CD4-positive, alpha-beta T cell treated with Interferon gamma for 1 hour (primary cell): ENCODE measurements at places on chromosomes 11 and 22.

GRCh38 chr11:10752061-10752460, 1.0 kb downstream of the CTR9 start:
- no peak for DNase-seq

DNA sequence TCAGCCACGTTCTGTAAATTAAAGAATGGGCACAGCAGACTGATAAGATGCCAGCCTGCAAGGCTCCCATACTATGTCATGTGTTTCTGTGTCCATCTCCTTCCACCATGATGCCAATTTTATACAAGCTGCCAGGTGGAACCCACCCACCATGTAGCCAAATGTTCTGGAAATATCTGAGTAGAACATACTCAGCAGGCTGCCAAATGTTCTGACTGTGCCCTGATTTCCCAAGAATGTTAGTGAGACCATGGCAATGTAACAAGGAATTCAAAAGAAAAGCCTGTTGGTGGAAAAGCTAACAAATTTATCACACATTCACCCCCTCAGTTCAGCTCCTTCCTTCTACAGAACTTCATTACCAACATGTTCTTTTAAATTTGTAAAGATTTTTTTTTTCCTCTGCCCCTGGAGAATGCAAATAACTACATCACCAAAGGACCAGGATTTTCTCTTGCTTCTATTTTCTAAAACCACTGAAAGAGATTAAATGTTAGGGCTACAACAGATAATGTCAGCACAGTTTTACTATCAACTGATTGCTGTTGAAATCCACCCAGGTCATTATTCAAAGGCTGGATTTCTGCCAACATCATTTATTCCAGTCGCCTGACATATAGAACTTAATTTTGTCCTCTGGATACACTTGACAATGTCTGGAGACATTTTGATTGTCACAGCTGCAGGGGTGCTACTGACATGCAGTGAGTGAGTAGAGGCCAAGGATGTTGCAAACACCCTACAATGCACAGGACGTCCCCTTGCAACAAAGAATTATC, 3.1 kb downstream of the DMC1 start:
- DNase-seq: no peak

GRCh38 chr11:75430714-75431532, 2.1 kb downstream of the KLHL35 start:
- DNase-seq: no peak

DNA sequence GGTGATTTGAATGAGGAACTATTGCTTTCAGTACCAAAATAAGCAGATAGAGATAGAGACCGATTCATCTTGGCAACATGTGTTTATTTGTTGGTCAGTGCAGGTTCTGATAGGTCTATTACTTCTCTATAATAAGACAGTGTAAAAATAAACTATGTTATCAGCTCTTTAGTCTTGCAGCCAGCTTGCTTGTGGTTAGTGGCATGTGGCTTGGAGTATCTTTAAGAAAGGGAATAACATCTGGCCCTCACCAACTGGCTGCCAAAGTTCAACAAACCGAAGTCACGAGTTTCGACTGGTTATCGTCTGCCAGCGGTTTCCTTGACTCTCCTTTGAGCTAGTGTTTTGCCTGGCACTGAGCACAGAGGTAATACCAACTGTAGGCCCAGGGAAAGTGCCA, 71.8 kb downstream of the CTTN start:
- DNase-seq: no peak

DNA sequence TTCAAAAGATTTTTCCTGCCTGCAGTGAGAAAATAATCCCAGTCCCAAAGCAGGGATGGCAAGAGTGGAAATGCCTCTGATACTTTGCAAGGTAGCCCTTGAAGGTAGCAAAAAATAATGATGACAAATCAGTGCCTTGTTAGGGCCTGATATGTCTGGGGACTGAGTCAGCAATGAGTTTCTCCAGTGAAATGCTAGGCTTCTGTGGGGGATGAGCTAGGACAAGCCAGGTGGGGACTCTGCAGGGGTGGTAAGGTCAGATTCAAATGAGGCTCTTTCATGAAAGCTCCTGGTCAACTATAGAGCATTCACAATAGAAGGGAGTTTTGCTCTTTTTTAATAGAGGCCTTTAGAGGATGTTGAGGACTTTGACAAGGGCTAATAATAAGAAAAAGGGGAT, 77.7 kb downstream of the ME3 start:
- DNase-seq: no peak

- no peak for DNase-seq
These were observed 579.3 kb downstream of the BUD13 start for GRCh38 chr11:116193321-116194131.

DNA sequence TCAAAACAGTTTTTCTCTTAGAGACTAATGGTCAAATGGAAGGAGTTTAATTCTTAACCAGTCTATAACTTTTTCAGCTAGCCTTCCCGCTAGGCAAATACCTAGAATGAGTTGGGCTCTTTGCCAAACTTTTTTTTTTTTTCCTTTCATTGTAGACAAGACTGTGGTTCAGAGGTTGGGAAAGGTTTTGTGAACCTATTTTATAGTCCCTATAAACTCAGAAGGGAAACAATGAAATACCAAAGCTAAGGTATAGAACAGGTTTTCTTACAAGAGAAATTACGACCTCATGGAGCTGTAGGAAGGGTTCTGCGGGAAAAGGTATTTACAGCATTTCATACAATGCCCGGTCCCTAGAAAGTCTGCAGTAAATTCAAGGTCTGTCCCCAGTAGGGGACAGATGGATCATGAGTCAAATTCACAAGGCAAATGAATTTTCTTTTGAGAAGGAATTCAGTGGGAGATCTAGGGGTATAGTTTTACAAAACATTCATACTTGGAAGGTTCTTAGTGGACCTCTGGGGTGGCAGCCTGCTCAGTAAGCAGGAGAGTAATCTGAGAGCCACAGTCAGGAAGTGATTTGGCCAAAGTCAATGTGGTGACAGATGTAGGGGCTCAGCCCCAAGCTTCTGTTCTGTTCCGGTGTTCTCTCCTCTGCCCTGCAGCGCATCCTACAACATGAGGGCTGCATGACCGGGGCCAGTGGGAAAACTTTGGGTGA, 146.8 kb downstream of the DBX1 start:
- no peak for DNase-seq

DNA sequence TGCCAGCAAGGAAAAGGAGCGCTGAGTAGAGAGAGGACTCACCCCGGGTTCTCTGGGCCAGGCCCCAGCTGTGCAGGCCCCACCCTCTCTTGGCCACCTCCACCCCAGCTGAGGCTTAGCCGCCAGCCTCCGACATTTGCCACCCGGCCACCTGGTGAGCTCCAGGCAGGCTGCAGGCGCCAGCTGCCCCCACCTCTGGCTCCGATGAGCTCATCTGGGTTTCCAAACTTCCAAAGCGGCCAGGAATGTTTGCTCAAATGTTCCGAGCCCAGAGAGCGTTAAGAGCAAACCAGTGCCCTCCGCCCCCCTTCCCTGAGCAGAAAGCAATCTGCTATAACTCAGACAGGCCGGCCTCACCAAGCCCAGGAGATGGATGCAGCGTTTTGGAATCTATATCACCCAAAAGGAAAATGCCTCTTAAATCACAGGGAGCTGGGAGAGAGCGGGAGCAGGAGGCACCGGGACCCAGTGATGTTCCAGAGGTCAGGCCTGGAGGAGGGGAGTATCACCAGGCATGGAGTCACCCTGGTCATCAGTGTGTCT, 9.1 kb upstream of the MN1 start:
- no peak for DNase-seq

DNA sequence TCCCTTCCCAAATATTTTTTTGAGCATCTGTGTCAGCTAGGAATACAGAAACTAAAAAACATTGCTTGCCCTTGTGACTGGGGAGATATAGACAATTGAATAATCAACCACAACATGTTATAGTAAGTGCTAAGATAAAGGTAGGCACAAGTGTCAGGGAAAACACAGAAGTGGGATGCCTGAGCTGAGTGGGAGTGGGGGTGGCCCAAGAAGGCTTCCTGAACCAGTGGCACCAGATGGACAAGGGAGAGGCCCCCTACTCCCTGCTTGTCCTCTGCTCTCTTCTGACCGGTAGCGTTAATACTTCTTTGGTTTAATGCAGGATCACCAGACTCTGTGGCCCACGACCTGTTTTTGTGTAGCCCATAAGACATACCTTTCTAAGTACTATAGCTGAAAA, 48.8 kb downstream of the PACS1 start:
- DNase-seq: no peak

DNA sequence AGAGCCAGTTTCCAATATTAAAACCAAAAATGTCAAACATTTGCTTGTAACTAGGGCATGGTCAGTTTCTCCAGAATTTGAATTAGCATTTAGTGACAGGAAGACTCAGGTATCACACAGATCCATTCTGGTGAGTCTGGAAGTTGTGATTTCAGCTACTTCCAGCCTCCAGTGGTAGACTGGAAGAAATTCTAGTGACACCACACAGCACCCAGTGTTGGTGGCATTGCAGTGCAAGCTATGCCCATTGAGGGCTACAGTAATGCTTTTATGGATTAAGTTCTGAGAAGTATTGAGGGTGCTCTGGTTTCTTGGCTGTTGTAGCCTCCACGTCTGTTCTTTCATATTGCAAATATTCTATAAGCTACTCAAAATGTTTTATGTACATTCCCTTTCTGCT, 31.4 kb upstream of the MMP20 start:
- DNase-seq: no peak

DNA sequence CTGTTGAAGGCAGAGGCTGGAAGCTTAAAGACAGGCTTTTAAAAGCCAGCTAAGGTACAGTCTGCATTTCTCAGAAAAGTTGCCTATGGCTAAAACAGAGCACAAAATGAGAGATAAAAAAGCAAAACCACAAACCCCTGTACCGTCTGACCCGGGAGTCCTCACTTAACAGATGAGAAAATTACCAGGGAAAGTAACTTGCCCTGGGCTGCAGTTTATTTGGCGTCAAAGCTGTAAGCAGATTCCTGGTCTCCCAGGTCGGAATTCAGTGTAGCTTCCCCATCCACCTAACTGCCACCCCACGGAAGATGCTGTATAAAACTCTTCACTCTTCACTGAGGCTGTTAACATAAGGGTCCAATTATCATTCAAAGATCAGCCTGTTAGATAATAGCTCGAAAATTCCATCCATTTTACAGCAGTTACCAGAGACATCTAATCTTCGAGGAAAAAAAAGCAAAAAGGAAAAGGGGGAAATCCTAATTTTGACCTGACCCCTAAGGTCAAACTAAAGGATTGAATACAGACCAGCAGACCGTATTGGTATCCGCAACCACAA, 1.5 kb downstream of the TCF20 start:
- DNase-seq: no peak

GRCh38 chr22:46432164-46433068, 96.9 kb downstream of the TRMU start:
- peak; percentile 23 for DNase-seq

DNA sequence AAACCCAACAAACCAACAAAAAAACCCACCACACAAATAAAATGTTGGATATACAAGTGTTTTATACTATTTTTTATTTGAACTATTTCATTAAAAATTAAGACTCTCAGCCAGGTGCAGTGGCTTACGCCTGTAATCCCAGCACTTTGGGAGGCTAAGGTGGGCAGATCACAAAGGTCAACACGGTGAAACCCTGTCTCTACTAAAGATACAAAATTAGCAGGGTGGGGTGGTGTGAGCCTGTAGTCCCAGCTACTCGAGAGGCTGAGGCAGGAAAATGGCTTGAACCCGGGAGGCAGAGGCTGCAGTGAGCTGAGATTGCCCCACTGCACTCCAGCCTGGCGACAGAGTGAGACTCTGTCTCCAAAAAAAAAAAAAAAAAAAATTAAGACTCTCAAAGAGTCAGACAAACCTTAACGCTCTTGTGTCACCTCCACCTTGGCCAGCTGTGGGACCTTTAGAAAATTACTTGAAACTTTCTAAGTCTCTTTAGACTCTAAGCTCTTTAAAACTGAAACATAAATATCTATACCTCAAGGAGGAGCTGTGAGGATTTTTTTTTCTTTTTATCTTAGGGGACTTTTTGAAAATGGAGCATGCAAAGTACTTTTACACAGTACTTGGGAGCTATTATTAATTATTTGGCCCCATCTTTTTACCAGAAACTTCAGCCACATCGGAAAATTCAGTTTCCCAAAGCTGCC, 68.4 kb upstream of the CLNS1A start:
- no peak for DNase-seq

DNA sequence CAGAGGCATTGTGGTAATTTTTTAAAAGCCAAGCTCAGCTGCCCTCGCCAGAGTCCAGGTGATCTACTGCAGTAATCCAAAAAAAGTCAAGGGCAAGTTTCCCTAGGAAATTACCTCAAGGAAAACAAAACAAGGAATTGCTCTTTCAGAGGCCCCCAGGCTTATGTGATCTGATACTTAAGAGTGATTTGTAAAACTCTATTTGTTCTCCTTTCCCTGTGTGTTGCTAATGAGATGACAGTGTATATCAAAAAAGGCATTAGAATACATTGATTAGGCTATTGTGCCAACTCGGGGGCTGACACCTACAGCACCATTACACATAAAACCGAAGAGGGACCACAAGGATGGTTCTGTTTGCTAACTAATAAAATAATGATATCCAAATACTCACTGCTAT, 44.5 kb upstream of the CHRM4 start:
- DNase-seq: no peak

GRCh38 chr11:79425463-79425862, 15.4 kb downstream of the TENM4 start:
- no peak for DNase-seq

DNA sequence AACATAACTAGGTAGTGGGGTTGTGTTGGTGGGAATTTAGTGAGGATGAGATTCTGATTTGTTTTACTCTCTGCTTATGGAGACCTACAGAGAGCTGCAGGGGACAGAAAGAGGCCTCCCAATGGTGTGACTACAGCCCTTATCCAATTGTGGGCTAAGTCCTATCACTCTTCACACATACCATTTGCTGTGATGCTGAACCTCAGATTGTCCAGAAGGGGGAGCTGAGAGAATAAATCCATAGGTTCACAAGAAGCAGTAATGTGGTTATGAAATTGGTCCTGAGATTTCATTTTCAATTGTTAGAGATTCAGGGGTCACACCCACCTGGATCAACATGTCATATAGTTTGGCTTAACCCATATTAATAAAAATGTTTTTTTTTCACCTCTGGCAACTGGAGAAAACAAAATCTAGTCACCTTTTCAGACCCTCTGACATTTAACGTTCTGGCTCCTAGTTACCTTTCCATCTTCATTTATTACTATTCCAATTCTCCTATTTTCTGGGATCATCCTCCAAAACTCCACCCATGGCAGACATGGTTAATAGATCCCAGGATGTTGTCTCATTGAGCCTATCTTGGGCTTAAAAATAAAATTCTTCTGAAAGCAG, 53.3 kb upstream of the PTPN5 start:
- DNase-seq: no peak

GRCh38 chr11:65077451-65077850, 6.4 kb downstream of the CDCA5 start:
- no peak for DNase-seq

GRCh38 chr11:114832532-114833125, 154.3 kb downstream of the NXPE2 start:
- no peak for DNase-seq
